HuH-7.5 (cell line): ENCODE measurements at places on chromosomes 6 and 20.

DNA sequence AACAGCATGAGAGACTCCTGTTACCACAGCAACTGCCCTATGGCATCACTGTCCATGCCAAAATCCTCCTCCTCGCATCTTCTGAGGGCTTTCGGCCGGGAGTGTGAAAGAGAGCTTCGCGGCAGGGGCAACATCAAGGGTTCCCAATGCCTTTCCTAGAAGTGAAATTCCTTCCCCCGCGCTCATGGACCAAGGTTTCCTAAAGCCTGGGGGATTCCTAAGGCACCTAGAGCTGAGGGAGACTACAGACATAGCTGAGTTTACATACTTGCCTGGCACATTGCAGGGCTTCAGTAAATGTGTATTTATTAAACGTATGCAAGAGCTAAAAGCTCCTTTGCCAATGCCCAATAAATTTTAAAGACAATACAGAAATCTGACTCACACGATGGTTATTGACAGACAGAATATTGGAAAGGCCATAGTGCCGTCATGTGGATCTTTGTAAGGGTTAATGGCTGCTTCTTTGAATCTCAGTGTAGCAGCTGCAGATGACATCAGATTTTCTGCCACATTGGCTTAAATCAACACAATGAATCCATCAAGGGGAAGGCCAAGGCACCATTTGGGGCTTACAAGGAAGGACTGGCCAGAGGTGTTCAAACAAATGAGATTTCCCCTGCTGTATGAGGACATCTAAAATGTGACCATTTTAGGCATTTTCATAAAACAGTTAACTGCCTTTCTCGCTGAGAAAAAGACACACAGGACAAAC, 281.2 kb upstream of the JARID2 start:
- no peak for DNase-seq

- no peak for DNase-seq
These were observed 1045.4 kb upstream of the MAP3K7 start for GRCh38 chr6:91632308-91632707.

- no peak for DNase-seq
These were observed 117.0 kb upstream of the KCNG1 start for GRCh38 chr20:51139891-51140290.

GRCh38 chr6:115899730-115900282, 160.9 kb downstream of the FRK start:
- DNase-seq, result no peak

GRCh38 chr6:79180052-79180451, 54.4 kb downstream of the HMGN3 start:
- DNase-seq, result no peak

- DNase-seq, result no peak
These were observed 23.2 kb downstream of the TRERF1 start for GRCh38 chr6:42428326-42429041.

GRCh38 chr20:25273541-25274358, 25.9 kb downstream of the PYGB start:
- DNase-seq, result no peak

DNA sequence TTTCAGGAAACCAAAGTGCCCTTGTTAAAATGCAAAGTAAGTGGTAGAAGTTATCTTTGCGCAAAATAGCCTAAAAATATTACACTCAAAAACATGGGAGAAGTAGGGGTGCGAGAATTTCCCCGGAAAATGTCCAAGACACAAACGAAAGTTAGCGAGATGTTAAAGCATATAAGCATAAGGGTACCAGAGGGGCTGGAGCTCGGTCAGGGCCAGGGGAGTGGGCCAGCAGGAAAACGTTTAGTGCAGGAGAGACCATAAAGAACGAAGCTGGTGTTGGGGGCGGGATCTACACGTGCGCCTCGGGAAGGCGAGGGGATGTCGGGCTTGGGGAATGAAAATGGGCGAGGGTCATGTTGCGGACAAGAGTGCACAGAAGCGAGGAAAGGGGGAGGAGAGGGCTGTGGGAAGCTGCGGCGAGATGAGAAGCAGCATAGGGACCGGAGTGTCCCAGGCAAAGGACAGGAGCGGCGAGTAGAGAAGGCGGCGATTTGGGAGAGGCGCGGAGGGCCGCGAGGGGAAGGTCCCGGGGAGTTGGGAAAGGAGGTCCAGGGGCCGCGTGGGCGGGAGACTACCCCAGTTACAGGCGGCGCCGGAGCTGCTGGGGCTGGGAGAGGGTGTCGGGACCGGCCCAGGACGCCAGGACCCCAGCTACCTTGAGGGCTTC, 600 bp downstream of the XPO5 start:
- DNase-seq, result peak; percentile 29

GRCh38 chr6:167898673-167899311, 72.1 kb downstream of the AFDN start:
- DNase-seq, result no peak

DNA sequence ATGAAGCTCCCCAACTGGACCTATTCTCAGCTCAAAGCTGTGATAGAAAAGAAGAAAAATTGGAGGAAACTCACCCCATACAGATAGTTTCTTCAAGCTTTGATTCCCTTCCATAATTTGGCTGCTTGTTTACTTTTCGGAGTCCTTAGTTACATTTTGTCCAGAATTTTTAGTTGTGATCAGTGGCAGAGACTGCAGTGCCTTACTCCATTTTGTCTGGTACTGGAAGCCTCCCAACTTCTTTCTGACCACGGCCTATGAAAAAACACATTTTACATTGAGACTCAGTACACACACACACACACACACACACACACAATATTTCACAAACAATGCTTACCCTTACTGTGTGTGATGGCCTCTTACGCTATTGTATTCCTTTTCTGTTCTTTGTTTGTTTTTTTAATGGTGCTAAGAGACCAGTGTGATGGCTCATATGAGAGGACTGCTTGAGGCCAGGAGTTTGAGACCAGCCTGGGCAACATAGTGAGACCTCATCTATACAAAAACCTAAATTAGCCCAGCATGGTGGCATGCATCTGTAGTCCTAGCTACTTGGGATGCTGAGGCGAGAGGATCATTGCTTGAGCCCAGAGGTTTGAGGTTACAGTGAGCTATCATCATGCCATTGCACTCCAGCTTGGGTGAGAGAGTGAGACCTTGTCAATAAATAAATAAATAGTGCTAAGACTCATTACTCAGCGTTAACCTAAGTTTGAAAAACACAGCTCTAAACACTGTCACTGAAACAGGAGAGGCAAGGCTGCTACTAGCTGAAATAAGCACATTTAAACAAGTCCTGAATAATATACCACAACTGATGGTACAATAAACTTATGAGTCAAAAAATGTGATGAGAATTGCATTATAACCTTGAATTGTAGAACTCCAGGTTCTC, 13.8 kb upstream of the RNF8 start:
- DNase-seq, result no peak

GRCh38 chr20:57964011-57964862, 254.4 kb upstream of the PMEPA1 start:
- no peak for DNase-seq

- DNase-seq, result no peak
These were observed 4.5 kb upstream of the DDR1 start for GRCh38 chr6:30879684-30880427.

GRCh38 chr6:79377888-79378348, 143.4 kb upstream of the HMGN3 start:
- DNase-seq, result no peak

GRCh38 chr6:116476002-116476678, 15.0 kb downstream of the CALHM6 start:
- DNase-seq, result no peak

- no peak for DNase-seq
These were observed 50.9 kb downstream of the KLHL31 start for GRCh38 chr6:53614676-53615075.

- no peak for DNase-seq
These were observed 167.1 kb upstream of the ATXN1 start for GRCh38 chr6:16928387-16928786.

DNA sequence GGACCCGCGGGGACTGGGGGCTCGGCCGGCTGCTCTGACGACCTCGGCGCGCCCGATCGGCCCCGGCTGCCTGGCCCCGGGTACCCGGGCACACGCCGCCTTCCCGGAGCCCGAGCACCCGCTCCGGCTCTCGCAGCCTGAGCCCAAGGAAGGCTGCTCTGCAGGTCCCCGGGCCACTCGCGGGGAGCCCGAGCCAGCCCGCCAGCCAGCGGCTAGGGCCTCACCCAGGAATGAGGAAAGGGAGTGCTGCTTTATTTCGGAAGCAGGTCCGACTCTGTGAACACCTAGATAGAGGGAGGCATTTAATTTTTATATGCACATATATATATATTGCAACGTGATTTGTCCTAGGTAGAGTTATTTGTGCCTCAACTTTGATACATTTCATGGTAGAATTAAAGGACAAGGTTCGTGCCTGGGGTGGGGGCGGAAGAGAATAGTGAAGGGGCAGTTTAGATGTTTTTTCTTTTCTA, 15.5 kb downstream of the FOXA2 start:
- DNase-seq, result no peak

GRCh38 chr20:3797592-3798372, 1.7 kb downstream of the CDC25B start:
- no peak for DNase-seq

DNA sequence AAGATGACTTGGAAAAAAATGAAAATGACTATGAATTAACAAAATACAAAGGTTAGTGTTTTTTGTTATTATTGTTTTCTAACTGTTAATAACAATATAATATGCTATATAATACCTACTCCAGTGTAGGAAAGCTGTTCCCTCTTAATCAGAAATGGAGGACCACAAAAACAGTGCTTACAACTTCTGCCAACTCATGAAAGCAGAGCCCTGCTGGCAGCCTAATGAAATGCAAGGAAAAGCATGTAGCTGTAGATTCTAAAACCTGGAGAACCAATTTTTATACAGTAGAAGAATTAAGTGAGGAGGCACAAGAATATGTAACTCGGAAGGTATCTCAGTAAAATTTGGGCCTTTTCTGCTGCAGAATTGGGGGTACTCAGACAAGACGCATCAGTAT, 29.4 kb downstream of the PHIP start:
- DNase-seq, result no peak
